ENCODE measurements at places on chromosomes 3 and 15.

DNA sequence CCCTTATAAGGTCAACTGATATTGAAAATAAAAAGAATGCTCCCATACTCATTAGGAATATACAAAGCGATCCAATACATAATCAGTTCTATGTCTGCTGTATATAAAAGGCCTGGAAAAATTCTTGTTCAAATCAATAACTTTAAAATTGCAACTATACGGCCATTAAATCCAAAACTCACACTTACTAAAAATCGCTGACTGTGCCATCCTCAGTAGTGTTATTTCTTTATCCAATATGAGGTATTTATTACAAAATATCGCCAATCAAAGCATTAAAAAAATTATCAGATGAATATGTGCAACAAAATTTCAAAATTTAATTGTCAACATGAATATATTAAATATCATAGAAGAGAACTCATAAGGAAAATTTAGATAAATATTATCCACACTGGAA, 146.5 kb downstream of the PLD1 start:
- DNase-seq = no peak

DNA sequence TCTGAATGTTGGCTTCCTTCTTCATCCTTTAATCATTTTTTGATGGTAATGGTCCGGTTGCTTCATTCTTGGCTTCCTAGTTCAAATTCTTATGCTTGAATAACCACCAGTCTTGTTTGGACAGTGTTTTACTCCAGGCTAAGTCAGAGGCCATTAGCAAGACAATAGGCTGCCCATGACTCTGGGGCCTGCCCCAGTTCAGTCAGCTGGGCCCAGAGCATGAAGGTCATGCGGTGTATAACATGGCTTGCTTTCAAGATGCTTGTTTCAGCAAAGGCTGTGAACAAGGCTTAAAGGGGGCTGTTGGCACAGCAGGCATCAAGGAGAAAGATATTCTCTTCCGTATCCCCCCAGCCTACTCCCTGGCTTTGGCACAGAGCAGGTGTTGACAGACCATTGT, 13.7 kb downstream of the TM4SF18 start:
- DNase-seq = no peak

DNA sequence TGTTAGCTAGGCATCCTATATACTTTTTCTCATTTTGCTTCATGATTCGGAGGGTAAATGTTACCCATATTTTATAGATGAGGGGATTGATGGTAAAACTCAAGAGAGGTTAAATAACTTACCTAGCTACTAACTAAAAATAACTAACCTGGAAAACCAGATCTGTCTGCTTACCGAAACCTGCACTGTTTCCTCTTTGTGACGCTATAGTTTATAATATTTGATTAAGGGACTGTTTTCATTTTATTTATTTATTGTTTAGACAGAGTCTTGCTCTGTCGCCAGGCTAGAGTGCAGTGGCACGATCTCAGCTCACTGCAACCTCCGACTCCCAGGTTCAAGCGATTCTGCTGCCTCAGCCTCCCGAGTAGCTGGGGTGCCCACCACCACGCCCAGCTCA, 55.9 kb downstream of the MAP6D1 start:
- no peak for DNase-seq

- no peak for DNase-seq
These were observed 28.8 kb downstream of the USP13 start for GRCh38 chr3:179681492-179682263.

- DNase-seq = no peak
These were observed 15.2 kb downstream of the CORO2B start for GRCh38 chr15:68593828-68594532.

- DNase-seq = no peak
These were observed 18.3 kb downstream of the SUCNR1 start for GRCh38 chr3:151891721-151892120.

- DNase-seq = no peak
These were observed 12.1 kb upstream of the VPS39 start for GRCh38 chr15:42220216-42220615.

Measured in Kasumi-1 (cell line).